RPMI7951 (cell line): ENCODE measurements at places on chromosomes 11 and 22. TPM values are rescaled to one million over a fixed set of nuclear protein-coding genes. Genes with fewer than 3 reads are reported as not detected.

- no peak for DNase-seq
Measured at GRCh38 chr11:75793966-75794365, 21.0 kb upstream of the UVRAG start.

- DNase-seq: no peak
Measured at GRCh38 chr11:130163346-130164220, 4.0 kb downstream of the ST14 start.

SPINDOC gene
- total RNA-seq: 12.1 and 16.3 TPM in 2 replicates

CABP4 gene
- total RNA-seq: not detected in 2 replicates

EMID1 gene
- total RNA-seq: 0.29 TPM in 1 of 2 replicates, not detected in the other

PRR14L gene
- total RNA-seq: 8.4 TPM in 2 replicates

ZNF280B gene
- 0.59 and 0.96 TPM in 2 replicates for total RNA-seq
